Gastrocnemius medialis (tissue), 4 donors: ENCODE measurements at places on chromosomes 4 and X.

- no peak for DNase-seq
Measured at GRCh38 chrX:137549073-137549472, 16.9 kb upstream of the ZIC3 start.

DNA sequence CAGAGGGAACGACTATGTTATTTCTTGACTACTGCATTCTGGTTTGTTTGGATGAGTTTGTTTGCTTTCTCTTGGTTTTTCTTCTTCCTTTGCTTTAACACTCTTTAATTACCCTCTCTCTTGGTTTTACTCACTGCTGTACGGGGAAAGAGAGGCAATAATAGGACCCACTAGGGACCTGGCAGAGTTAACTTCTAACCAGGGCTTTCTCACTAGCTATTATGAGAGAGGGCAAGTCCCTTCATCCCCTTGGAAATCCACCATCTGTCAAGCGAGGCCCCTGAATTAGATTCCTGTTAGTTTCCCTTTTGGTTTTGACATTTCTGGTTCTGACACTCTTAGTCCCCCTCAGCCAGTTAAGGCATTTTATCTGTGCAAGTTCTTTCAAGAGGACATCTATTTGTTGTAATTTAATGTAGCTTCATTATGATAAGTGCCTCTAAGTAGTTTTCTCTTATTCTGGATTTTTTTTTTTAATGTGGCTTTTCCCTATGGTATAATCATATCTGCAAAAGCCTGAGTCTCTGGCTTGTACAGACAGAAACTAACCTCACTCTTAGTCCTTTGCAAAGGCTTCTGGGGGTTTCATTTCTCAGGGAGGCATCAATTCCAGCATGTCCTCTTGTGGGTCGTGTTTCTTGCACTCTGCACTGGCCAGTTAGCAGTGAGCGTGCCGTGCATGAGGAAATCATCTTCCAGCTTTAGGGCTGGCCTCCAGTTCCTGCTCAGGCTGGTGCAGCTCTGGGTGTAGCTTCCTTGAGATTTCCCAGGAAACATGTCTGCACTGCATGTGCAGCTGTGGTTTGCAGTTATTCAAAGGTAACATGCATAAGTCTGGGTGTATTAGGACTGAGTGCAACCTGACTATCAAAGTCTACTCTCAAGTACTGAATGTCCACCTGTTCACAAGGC, 221.3 kb downstream of the STIM2 start:
- DNase-seq = no peak

GRCh38 chr4:95107004-95107403, 349.2 kb downstream of the BMPR1B start:
- DNase-seq = no peak

DNA sequence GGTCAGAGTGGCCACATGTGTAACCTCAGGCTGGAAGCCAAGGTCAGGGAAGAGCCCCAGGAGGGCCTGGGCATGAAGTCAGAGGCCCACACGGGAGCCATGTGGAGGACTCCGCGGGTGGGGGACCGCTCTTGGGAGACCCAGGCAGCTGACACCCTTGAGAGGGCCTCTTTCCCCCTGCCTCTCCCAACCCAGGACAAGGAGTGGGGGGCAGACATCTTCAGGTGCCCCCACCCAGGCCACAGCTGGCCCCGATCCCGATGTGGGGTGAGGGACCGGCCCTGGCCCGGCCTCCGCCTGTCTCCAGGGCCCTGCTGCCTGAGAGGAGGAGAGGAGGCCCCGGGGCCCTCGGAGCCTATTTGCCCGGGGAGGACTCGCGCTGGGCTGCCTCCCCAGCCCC, 3.1 kb downstream of the PNMA6A start:
- no peak for DNase-seq

GRCh38 chrX:15855568-15856221, 1.1 kb upstream of the AP1S2 start:
- no peak for DNase-seq

GRCh38 chrX:9033989-9034388, at the start of gene FAM9B:
Gene FAM9B (minus strand): TSS chrX:9034127. CDS start chrX:9032986, 1,141 bp downstream.
- no peak for DNase-seq

DNA sequence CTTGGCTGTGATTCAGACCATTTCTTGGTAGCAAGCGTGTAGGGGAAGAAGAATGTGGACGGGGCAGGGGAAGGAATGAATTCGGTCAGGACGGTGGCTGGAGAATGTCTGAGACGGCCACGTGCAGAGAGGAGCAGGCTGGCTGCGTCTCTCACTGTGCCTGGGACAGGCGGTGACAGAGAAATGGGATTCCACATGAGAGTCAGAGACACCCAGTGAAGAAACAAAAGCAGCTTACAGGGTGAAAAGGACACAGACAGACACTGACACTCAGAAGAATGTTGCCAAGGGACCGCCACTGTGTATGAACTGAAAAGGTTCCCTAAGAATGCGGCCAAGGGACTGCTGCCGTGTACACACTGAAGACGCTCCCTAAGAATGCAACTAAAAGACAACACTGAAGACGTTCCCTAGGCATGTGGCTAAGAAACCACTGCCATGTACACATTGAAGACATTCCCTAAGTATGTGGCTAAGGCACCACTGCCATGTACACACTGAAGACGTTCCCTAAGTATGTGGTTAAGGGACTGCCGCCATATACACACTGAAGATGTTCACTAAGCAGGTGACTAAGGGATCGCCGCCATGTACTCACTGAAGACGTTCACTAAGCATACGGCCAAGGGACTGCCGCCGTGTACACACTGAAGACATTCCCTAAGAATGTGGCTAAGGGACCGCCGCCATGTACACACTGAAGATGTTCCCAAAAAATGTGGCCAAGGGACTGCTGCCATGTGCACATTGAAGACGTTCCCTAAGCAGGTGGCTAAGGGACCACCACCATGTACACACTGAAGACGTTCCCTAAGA, 49.1 kb downstream of the DHRSX start:
- DNase-seq = no peak

GRCh38 chrX:128883650-128884049, 639.6 kb downstream of the SMARCA1 start:
- DNase-seq = no peak

- no peak for DNase-seq
Measured at GRCh38 chr4:161132715-161133425, 1030.9 kb downstream of the FSTL5 start.

- DNase-seq = peak; percentile 14
Measured at GRCh38 chr4:82833696-82834313, 35.2 kb upstream of the SCD5 start.

DNA sequence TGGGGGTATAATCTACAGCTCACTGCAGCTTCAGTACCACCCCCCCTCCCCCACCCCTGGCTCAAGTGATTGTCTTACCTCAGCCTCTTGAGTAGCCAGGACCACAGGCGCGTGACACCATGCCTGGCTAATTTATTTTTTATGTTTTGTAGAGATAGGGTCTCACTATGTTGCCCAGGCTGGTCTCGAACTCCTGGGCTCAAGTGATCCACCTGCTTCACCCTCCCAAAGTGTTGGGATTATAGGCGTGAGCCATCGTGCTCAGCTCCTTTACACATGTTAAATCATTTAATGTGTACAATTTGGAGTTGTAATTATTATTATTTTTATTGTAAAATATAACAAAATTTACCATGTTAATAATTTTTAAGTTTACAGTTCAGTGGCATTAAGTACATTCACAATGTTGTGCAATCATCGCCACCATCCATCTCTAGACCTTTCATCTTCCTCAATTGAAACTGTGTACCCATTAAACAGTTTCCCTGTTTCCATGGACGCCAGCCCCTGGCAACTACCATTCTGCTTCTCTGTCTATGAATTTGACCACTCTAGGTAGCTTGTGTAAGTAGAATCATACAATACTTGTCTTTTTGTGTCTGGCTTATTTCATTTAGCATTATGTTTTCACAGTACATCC, 6.1 kb downstream of the SLAIN2 start:
- DNase-seq = no peak

- DNase-seq = no peak
Measured at GRCh38 chr4:74751247-74751646, 43.1 kb downstream of the BTC start.

DNA sequence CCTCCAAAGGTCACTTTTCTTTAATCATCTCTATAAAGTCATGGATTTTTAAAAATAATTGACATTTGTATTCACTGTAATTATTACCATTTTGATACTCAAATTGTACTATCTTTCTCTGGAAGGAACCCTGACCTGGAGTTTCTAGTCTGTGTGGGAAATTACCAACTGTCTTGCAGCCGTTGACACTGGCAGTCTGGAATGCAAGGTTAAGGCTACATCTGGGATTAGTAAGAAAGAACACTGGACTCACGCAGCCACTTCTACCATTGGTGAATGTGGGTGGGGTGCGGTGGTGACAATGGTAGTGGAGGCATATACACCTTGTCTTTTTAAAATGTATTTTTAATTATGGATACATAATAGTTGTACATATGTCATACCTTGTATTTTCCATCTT, 40.9 kb downstream of the EGF start:
- DNase-seq = no peak

DNA sequence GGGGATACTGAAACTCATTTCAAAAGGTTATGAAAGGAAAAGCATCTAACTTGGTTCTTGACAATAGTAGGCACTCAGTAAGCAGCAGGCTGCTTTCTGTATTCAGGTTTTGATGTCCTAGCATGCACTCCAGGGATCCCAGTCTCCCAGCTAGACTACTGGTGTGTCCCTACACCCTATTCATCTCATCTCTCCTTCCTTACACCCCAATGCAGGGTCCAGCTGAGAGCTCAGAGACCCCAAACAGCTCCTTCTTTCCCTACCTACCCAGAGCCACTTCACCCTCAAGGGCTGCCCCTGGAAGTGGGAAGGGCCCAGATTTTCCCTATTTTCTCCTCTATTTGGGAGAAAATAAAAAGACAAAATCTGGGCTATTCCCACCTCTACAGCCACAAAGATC, 1.6 kb upstream of the EFNB1 start:
- DNase-seq = no peak

DNA sequence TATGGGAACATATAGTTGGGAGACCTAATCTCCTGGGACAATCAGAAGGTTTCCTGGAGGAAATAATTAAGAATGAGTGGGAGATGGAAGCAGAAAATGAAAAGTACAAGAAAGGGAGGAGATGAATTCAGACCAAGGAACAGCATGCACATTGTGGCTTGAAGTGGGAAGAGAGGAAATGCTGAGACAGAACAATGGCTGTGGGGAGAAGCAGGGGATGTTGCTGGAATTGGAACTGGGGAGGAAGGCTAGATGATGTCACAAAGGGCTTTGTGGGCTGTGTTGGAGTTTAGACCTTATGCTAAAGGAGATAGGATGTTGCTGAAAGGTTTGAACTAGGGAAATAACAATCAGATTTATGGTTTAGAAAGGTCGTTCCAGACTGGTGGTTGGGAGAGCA, 119.5 kb upstream of the DIPK2B start:
- DNase-seq = no peak

DNA sequence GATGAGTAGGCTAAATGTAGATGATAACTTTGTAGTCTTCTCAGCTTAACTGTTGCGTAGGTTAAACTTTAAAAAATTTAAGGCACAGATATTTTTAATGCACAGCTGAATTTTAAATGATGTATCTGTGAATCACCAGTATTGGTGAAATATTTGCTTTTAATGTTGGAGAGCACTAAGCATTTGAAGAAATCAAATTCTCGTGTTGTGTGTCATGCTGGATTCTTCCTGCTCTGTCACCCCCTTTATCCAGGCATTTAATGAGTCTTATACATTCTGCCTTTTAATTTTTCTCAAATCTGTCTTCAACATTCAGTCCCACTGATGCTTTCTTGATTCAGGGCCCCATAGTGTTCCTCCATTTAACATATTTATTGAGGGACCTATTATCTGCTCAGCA, 76.7 kb downstream of the SLC4A4 start:
- no peak for DNase-seq

GRCh38 chr4:7068279-7068842, 497 bp upstream of the GRPEL1 start:
- no peak for DNase-seq

- no peak for DNase-seq
Measured at GRCh38 chr4:40369437-40370274, 34.5 kb downstream of the CHRNA9 start.

DNA sequence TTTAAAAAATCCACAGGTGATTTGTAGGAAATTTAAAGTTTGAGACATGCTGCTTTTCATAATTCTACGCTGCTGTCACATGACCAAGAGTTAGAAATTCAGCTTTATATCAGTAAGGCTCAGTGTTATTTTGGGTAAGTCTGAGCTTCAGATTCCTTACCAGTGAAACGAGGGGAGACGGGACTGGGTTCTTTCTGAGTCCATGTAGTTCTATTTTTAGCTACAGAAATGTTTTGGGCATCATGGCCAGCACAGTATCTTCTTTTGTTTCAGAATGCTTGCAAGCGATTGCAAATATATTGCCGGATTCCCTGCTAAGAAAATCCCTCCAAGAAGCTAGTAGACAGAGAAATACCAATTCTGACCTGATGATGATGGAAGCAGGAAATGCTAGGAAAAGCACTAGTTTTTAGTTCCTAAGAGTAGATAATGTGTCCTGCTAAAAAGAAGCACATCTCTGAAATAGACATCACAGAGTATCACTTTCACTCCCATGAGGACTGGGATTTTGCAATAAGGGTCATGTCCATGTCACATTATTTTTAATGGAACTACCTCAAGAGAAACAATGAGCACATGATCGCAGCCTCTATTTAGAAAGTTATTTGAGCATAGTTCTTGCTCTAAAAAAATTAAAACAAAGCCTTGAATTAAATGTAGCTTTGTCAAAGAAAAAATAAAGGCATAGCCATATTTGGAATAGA, 10.9 kb downstream of the ATP1B4 start:
- no peak for DNase-seq

GRCh38 chrX:85922821-85923220, 124.5 kb downstream of the CHM start:
- no peak for DNase-seq

DNA sequence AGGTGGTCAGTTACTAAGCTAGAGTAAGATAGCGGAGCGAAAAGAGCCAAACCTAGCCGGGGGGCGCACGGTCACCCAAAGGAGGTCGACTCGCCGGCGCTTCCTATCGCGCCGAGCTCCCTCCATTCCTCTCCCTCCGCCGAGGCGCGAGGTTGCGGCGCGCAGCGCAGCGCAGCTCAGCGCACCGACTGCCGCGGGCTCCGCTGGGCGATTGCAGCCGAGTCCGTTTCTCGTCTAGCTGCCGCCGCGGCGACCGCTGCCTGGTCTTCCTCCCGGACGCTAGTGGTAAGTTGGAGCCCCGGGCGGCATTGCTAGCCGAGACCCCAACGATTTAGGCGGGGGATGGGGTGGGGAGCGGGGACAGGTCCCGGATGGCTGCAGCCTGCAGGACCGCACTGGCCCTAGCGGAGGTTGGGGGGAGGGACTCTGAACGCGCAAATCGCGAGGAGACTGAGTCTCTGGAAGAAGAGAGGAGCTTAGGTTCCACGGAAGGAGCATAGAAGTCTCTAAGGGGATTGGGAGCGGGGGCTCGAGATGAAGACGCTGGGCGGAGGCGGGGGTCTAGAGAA, 573 bp downstream of the HTR2C start:
- DNase-seq = no peak

DNA sequence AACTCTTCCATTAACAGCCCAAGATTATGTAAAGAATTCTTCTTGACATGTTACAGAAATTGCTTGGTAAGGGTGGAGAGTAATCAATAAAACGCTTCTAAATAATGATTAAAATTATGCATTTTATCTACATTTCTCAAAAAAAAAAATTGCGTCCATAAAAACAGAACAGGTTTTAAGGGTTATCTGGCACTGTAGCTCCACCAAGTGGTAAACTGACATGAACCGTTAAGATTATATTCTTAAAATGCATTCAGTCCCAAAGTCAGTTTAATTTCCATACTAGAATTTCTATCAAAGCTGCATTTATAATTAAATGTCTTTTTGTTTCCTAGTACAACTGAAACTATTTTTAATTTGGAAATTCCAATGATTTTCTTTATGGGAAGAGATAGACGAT, 214.0 kb upstream of the UGT8 start:
- no peak for DNase-seq

GRCh38 chr4:156109943-156110900, 156.6 kb upstream of the CTSO start:
- DNase-seq = no peak
